Cerebellar cortex (tissue), 1 donor: ENCODE measurements at places on chromosomes 7 and 10.

DNA sequence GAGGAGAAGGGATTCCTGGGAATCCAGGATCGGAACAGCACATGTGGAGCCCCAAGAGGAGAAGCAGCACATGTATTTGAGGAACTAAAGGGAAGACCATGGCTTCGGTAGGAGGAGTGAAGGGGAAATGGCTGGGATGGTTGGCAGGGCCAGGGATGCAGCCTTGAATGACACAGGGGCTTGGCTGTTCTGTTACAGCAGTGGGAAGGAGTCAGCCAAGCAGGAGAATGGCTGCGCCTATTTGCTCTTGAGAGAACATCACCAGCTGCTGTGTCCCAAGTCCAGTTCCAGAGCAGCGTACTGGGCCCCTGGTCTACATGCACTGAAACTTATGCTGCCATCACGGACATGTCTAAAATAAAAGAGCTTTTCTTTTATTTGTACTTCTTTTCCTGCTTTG is 130.0 kb downstream of the PLPP4 start:
- DNase-seq = no peak

GRCh38 chr7:42392826-42393225 is 155.8 kb upstream of the GLI3 start:
- no peak for DNase-seq

DNA sequence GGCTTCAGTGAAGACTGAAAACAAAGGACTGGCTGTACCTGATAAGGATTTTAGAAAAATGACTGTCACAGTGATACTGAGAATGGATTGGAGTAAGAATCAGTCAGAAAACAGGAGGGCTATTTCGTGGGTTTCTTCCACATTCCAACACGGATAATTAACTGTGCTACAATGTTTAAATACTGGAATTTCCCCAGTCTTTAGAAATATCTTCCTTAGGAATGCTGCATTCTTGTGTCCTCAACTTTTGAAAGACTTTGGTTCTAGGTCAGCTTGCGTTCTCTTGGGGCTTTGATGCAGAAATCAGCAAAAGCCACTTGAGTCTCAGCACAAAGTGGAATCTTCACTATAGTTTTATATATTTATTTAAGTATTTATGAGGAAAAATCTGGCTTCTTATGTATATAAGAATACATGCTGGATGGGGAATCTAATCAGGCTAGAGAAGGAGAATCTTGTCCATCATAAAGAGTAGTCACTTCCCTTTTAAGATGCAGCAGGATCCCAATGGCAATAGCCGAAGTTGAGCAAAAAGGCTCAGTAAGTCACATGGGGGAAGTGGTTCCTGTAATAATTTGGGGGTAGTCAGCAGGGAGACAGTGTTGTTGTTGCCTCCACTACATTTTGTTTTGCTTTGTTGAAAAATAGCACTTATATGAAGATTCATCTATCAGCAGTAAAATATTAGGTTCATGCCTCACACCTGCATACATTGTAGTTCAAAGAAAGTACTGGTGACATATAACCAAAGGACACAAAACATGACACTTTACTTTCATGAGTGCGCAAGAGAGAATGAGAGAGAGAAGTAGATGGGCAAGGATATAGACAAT is 86.0 kb downstream of the CH25H start:
- no peak for DNase-seq

DNA sequence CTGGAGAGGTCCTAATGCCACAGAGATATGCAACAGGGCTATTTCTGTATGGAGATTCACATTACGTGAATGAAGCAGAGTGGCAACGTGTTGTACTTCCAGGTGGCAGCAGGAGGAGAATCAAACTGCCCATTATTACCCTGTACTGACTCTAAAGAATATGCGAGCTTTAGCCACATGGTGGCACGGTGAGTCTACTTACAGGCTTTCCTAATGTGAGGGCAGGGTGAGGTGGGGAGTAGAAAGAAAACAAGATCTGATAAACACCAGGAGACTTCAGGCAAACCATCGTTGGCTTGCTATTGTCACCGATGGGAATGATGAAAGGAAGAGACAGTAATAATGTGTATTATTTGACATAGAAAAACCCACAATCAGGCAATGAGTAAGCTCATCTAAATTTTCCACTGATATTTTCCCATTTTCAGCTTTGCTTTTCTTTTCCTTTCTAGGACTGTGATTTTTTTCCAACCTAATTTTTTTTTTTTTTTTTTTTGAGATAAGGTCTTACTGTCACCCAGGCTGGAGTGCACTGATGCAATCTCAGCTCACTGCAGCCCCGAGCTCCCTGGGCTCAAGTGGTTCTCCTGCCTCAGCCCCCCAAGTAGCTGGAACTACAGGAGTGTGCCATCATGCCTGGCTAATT is 164.3 kb downstream of the BTAF1 start:
- DNase-seq = peak; percentile 95

- DNase-seq = no peak
Observed at GRCh38 chr10:127157089-127157488, 39.3 kb downstream of the INSYN2A start.

DNA sequence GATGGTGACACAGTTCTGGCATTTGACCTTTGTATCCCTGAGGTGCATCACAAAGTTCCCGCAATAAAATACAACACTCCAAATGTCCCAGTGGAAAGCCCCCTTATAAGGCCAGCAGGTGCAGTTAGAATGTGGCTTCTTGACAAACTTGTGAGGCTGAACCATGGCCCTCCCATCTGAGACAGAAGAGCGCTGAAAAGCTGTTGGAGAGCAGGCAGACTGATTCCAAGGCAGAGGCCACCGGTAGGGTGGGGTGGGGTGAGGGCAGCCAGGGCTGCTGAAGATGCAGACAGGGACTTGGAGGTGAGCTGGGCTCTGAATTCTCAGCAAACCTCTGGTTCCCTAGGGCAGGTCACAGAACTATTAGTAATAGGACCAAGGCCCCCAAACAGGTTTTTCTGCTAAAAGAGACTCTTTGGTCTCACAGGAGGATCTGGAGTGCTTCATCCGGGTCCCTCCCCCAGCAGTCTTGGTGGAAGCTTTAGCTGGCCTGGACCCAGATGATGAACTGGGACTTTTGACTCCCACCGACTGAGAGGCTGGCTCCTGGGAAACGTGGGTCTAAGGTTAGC is 15.6 kb upstream of the CHST3 start:
- DNase-seq = no peak

DNA sequence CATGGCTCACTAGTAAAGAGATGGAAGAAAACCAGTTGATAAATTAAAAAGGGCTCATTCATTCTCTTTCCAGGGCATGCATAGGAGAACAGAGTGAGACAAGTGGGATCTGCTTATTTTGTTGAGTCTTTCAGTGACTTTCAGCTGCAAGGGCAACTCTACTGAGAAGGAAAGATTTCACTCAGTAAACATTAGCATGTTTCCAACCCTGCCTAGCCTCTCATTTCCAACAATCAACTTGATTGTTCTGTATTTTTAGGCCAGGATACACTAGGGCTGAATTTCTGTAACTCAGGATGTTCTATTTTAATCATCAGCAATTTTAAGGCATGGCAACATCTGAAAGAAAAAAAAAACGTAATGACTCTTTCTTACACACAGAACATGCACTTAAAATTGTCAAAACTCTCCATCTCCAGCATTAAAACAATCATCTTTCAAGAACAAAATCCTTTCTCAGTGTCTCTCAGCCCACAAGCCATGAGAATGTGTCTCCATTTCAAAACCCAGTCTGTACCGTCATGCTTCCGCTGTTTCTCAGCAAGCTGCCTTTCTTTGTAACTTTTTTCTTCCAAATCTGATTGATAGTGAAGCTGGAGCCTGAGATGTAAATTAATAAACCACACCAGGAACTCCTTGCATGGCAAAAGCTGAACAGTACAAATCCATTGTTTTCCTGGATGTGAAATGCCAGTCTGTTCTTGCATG is 147.2 kb upstream of the KLF14 start:
- DNase-seq = no peak

DNA sequence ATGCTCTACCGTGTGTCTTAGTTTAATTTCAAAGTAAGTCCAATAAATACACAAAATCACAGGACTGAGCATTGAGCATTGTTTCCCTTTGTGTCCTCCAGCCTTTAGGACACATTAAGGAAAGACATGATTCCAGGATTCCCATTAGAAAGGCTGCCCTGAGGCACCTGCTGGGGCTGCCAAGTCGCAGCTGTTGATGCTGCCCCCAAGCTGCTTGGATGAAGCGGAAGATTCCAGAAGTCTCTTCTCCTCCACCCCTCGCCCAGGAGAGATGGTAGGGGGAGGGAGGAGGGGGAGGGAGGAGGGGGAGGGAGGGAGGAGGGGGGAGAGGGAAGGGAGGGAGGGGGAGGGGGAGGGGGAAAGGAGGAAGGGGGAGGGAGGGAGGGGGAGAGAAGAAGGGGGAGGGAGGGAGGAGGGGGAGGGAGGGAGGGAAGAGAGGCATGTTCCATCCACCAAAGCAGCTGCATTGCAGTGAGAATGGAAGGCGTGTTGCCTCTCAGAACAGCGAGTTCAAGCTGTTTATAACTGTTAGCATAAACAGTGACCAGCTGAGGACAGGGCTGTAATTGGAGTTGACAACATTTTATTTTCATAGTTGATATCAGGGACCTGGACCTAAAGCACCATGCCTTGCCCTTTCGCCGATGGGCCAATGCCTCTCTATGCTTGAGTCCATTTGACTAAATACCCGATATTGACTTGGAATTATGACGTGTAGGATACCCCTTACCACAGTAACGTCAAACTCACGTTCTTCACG is 67.3 kb downstream of the DIP2C start:
- DNase-seq = no peak

GRCh38 chr10:74342991-74343390 is 192.0 kb downstream of the ADK start:
- DNase-seq = no peak

- DNase-seq = peak; percentile 22
Observed at GRCh38 chr7:154832557-154833138, 170.3 kb downstream of the PAXIP1 start.

DNA sequence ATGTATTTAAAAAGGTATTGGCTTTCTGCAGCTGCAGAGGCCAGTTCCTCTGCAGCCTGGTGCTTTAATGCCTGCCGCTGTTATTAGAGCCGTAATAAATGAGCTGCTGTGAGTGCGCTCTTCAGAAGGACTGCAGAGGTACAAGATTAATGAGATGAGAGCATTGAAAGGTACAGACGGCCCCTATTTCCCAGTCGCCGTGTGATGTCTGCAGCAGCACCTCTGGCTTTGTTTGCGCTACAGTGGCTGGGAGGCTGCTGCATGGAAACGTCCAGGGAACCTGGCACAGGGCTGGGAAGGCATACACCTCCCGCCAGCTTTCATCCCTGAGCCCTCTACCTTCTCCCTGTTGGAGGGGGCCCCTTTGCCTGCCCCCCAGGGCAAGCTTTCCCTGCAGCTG is 383.8 kb upstream of the ZMIZ1 start:
- no peak for DNase-seq

DNA sequence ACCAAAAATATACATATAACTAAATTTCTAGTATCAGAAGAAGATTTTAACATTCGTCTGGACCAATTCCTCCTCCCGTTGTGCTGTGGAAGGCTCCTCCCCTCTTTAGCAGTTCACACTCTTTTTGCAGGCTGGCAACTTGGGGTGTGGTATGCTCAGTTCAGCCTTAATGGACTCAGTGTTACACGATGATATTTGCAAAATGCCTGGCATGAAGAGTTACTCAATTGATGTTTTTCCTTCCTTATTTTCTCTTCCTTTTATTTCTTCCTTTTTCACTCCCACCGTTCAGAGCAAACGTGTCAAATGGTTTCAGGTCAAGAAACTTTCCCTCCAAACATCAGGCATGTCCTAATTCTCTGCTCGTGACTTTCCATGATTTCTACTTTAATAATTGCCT is 248.3 kb downstream of the PHF14 start:
- DNase-seq = no peak

DNA sequence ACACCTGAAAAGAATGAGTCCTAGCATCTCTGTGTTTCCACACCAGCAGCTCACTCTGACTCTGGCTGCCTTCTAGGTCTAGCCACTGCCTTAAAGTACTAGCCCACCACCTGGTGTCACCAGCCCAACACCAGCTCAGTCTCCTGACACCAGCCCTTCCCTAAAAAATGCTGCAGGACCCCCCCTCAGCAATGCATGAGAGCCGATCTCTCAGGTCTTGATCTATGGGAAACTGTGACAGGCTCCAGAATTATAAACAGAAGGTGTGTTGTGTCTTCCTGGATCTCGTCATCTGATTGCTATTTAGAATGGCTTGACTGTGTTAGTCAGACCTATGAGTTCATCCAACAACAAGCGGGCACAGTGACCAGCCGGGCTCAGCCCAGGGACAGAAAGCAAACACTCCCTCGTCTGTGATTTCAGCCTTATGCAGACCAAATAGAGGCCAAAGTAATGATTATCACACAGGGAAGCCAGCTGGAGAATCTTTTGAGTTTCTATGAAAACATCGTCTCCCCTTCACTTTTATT is 66.6 kb downstream of the CUBN start:
- DNase-seq = no peak

DNA sequence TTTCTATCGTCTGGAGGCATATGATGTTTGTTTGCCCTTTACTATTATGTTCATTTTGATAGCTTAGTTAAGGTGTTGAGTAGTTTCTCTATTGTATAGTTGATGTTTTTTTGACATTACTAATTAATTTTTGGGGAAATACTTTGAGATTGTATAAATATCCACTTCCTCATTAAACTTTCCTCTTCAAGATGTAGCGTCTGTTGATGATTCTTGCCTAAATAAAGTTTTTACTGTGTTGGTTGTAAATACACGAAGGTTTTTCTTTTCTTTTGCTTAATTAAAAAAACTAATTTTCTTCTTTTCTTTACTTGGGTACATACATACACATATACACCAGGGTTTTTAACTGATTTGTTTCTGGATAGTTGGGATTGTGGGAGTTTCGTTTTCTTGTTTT is 8.5 kb downstream of the KMT2E start:
- no peak for DNase-seq

DNA sequence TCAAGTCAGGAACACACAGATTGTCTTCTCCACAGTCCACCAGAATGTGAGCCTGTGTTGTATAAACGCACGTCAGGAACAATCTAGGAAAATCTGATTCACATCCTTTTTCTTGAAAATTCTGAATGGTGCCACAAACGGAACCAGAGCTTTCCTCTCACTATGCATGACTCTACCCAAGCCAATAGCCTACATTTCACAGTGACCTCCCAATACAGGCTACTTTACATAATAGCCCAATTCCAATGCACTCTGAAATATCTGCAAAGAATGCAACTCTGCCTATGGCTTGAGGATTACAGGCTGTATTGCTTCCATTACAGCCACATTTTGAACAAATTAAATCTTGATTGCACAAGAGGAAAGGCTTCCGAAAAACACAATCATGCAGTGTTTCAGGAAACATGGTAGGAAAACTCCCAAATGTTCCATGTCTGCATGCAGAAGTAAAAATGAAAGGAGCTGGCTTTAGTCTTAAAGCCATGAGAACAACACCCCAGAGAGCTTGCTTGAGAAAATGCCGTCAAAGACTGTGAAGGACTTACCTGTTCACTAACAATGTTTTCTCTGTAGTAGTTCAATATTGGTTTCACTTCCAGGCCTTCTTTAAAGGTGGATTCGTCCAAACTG is 113.9 kb downstream of the ITGA8 start:
- DNase-seq = no peak
